ENCODE measurements at places on chromosomes 6 and 20.

GRCh38 chr20:54397292-54398140 is 77.9 kb upstream of the DOK5 start:
- DNase-seq, result no peak

DNA sequence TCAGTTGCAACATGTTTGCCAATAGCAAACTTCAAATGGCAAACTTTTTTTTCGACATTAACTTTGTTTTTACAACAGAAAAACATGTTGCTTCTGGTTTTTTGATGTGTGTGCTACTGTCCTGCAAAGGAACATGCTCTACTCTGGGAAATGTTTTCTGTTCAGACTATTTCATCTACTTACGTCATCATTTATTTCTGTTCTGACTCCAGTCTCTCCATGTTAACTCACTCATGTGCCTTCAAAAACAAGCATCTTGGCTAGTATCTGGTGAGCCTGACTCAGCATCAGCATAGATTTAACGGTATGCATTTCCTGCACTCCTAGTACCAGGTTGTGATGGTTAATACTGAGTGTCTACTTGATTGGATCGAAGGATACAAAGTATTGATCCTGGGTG is 36.1 kb upstream of the MAP7 start:
- no peak for DNase-seq

DNA sequence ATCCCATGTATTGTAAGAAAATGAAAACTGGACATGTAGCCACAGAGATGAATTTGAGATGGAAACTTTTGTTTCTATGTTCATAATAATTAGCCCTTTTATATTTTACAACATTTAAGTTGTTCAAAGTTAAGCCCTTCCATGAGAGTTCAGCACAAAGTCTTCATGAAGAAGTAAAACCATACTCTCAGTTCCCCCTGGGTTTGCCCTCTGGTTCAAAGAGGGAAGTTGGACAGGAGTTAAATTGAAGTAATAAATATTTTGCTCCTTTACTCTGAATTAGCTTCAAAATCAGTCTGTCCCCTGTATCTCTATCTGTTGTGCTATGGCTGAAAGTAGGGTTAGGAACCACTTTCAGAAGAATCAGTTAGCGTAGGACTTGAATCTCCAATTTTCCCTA is 31.1 kb downstream of the PHACTR2 start:
- no peak for DNase-seq

DNA sequence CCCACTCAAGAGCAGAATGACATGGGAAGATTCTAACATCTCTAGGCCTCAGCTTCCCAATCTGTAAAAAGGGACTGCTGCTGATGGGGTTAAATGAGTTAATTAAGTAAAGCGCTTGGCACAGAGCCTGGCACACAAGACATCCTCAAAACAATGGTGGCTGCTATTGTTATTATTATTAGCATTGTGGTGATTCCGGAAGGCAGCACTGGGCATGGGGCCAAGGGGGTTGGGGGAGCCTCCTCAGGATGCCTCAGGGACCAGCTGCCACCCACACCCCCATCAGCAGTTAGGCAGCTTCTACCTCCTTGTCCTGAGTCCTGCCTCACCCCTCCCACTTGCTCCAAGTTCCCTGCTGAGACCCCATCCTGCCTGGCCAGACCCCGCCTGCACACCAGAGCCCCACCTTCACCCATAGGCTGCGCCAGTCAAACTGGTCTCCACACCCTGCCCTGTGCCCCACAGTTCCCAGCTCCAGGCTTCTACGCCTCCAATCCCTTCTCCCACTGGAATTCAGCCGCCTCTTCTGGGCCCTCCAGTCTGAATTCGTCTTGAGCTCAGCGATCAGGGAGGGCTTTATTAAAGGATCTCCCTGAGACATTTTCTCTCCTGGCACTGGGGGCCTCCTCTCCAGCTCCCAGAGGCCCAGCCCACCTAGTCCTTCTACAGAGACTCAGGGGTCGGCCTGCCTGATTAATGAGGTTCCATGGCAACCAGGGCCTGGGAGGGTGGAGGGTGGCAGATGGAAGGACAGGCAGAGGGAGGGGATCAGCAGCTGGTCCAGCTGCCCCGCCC is 1.5 kb downstream of the E2F1 start:
- DNase-seq, result no peak

DNA sequence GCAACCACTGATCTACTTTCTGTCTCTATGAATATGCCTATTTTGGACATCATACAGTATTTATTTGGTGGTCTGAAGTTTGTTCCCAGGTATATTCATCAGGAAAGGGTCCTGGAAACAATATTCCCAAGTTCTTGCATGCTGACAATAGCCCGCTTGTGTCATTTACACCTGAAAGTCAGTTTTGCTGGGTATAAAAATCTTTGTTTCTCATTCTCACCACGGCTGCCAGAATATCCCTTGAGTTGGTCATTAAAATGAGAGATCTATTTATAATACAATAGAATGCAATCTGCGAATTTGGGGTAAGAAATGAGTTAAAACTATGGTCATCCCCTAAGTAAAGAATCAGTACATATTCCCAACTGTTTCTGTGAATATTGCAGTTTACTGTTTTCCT is 79.0 kb downstream of the MAN1A1 start:
- no peak for DNase-seq

- no peak for DNase-seq
Measured at GRCh38 chr6:143264379-143264778, 186.1 kb downstream of the ADAT2 start.

DNA sequence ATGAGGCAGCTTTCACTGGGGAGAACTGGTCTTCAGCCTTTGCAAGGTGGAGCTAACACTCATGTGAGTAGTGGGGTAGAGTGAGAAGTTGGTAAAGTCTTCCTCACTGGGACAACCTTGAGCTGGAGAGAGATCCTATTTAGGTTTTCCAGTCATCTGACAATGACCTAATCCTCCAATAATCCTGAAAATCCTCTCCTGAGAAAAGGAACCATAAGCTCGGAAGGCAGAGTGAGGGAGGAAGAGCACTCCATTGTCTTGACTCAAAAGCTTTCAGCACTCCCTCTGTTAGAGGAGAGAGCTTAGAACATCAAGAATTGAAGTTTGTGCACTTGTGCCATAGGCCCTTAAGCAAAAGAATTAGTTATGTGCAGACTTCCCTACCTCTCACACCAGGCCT is 77.8 kb downstream of the TRAM2 start:
- no peak for DNase-seq

- no peak for DNase-seq
Measured at GRCh38 chr6:6884193-6884627, 223.6 kb upstream of the RREB1 start.

DNA sequence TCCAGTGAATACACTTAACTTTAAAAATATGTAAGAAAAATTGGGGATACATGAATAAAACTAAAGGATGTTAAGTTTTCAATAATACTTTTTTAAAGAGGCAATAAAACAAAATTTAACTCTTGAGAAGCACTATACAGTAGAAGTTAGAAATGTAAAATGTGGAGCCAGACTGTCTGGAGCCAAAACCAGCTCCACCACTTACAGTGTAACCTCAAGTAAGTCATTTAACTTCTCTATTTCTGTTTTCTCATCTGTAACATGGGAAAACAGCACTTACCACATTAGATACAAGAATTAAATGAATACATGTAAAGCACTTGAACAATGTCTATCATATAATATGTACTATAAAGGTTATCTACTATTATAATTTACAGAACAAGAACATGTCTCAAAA is 6.7 kb downstream of the ATG5 start:
- DNase-seq, result no peak

- no peak for DNase-seq
Measured at GRCh38 chr20:48052475-48052835, 267.2 kb upstream of the SULF2 start.

DNA sequence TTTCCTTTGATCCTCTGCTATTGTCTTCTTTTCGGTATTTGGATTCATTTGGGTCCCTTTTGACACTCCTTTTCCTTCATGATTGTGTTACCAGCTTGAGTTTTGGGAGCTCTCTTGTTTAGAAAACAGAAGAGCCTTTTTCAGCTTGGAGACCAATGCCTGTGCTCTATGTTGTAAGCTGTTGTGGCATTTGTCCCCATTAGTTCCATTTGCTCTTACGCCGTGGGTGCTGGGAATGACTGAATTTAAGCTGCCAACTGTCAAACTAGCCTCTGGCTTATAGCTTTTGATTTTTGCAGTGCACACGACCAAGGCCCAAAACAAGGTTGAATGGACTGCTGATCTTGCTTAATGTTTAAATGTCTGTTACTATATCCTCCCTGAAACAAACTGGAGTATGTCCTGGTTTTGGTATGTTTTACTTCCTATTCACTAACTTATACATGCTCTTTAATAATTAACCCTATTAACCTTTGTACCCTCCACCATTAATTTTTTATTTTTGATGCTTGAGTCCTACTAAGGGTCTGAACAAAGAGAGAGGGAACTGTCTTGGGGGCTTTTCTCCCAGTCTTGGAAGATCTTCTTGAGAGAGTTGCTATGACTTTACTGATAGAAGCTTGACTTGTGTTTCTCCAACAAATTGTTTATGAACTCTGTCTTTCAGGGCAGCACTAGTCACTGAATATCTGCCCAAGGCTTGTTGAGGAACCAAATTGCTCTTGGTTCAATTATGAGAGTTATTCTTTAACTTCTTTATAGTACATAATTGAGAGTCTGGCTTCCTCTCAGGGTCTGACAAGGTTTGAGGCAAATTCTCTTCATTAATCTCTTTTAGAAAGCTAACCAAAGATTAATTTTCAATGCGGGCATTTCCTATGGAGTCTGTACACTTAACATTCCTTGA is 100.3 kb upstream of the SIRPG start:
- DNase-seq, result no peak

GRCh38 chr20:2688041-2688591 is 4.5 kb upstream of the EBF4 start:
- DNase-seq, result peak; percentile 73

- no peak for DNase-seq
Measured at GRCh38 chr6:157655139-157655538, 167.9 kb upstream of the SNX9 start.

- DNase-seq, result no peak
Measured at GRCh38 chr20:44160133-44160532, 26.9 kb downstream of the JPH2 start.

GRCh38 chr6:32047855-32048766 is 9.9 kb downstream of the CYP21A2 start:
- DNase-seq, result peak; percentile 67

- DNase-seq, result no peak
Measured at GRCh38 chr6:117561128-117561527, 41.2 kb downstream of the GOPC start.

GRCh38 chr6:113184291-113184690 is 672.9 kb upstream of the MARCKS start:
- no peak for DNase-seq

DNA sequence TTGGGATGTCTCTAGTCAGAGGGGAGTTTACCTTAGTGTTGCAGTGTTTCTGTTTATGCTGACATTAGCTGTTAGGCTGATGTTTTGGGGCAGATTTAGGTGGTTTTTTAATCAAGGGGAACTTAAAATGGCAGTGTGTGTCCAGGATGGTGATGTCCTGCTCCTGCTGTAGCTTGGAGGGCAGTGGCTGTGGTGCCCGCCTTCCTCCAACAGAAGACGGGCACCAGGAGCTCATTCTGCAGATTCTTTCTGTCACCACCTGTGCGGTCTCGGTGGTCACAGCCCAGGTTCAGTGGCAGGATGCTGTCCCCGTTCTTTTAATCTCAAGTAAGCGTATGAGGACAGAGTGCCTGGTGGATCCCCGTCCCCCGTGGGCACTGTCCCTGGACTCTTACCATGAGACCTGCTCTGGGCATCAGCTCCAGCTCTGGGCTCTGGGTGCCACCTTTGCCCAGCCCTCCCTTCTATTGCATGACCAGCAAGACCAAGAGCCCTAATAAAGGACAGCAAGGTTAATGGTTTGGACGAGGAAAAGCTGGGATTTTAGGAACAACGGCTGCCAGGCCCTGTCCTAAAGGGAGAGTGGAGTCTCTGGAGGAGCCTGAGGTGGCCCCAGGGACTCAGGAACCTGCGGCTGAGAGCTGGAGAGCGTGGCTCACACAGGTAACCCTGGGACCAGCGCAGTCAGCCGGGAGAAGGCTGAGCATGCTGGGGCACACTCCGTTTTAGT is 217.3 kb downstream of the ERMARD start:
- DNase-seq, result no peak

GRCh38 chr6:134724771-134725340 is 225.0 kb downstream of the ALDH8A1 start:
- no peak for DNase-seq

GRCh38 chr20:50692552-50692933 is 1.2 kb upstream of the RIPOR3 start:
- no peak for DNase-seq

DNA sequence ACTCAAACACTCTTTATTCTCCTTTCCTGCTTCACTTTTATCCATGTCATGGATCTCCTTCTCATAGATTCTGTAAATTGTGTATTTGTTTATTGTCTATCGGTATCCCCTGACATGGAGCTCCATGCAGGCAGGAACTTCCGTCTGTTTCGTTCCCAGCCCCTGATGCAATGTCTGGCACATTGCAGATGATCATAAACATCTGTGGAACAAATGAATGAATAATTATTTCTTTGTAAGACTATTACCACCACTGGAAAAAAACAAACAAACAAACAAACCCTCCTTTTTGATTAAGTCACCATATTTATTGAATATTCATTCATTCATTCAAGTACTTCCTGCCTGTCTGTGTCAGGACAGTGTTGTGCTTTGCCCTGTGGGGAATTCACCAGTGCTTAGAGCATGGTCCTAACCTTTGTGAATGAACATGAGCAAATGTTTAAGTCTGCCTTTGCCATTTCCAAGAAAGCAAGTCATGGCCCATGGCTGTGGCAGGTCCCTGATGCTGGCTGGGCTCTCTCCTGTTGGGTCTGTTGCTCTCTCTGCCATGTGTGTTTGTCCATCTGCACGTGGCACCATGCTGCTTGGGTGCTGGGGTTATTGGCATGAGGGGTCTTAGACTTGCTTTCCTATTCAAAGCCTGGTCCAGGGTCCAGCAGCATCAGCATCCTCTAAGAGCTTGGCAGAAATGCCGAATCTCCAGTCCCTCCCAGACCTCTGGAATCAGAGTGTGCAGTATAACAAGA is 47.5 kb upstream of the NAA20 start:
- DNase-seq, result no peak

- no peak for DNase-seq
Measured at GRCh38 chr20:29740601-29740950, 1516.9 kb upstream of the DEFB115 start.

DNA sequence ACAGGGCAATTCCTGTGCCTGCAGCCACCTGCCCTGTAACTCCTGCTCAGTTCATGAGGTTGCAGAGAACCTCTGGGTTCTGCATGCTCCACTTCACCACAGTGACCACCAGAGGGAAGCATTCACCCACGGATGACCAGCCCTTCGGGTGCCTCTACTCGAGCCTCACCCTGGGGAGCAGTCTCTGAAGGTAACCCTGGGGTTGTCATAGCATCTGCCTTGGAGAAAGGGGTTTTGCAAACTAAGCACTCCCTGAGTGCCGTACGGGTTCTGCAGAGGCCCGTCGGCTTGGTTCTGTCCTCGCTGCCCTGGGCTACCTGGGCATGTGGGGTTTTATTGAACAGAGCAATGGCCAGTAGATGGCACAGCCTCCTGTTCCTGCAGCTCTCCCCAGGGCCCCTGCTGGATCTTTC is 10.2 kb upstream of the CST5 start:
- peak; percentile 62 for DNase-seq

GRCh38 chr20:55253781-55254180 is 751.5 kb downstream of the CBLN4 start:
- DNase-seq, result no peak

GRCh38 chr6:52994031-52994838 is 849 bp downstream of the GSTA4 start:
- no peak for DNase-seq

Measured in CD4-positive, alpha-beta T cell treated with Interleukin-15 for 4 hours (primary cell).